ENCODE measurements at places on chromosomes 5 and 9. TPM values are rescaled to one million over a fixed set of nuclear protein-coding genes. Genes with fewer than 3 reads are reported as not detected.

DNA sequence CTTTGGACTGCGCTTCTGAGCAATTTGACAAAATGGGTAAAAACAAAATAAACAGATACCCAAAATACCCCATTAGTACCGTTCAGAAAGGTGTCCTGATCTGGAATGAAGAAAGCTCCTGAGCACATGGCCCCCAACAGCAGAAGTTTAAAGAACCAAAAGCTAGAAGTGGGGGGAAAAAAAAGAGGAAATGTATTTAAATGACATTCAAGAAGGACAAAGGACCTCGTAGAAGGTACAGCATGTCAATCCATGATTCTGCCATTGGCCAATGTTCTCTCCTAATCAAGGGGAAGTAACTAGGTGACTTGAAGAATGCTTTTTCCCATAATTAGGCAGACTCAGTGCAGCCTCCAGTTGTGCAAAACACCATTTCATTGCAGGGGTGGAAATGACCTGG, 78.6 kb downstream of the SERINC5 start:
- ATAC-seq: no peak

DNA sequence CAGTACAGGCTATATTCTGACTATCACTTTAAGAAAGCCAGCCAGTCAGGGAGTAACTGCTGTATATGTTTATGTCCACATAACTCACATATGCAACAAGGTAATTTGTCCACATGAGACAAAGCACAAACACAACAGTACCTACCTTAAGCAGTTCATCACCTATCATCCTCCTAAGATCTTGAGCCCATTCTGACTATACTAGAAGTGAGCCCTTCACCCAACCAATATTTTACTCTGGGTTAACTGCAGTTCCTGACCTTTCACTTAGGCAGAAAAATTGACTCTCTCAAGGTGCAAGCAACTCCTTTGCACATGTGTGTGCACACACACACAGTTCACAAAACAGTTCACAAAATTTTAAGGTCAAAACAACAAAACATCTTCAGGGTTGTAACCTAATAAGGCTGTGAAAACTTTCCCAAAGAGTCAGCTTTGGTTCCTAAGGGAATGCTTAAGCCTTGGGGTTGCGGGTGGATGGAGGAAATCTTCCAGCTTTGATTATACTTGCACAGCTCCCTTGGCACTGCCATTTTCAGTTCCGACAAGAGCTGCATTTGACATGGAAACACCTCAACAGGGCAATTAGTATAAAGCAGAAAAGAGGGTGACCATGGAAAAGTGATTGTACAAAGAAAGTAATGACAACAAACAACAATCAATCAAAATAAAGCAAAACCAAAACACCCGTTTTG, 215.3 kb downstream of the NFIB start:
- no peak for ATAC-seq

- ATAC-seq: no peak
Observed at GRCh38 chr9:9754186-9754585, 858.6 kb downstream of the PTPRD start.

DNA sequence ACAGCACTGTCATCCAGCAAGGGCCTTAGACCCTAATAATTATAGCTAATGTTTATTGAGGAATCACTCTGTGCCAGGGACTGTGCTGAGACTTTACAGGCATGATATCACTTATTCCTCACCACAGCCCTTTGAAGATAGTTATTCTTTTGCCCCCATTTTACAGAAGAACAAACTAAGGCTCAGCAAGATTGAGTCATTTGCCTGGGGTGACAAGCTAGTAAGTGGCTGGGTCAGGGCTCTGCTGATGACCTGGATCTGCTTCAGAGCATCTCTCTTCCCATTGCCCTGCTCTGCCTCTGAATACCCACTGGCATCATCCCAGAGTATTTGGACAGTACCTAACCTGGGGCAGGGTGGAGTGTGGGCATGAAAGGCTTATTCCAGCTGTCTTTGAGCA, 11.8 kb downstream of the JADE2 start:
- ATAC-seq: no peak

- no peak for ATAC-seq
Observed at GRCh38 chr9:27625751-27626150, 52.5 kb upstream of the C9orf72 start.

The SLC1A3 gene
- 14.8 TPM for total RNA-seq
